Stromal cell of bone marrow (primary cell): ENCODE measurements at places on chromosomes 6 and 20.

DNA sequence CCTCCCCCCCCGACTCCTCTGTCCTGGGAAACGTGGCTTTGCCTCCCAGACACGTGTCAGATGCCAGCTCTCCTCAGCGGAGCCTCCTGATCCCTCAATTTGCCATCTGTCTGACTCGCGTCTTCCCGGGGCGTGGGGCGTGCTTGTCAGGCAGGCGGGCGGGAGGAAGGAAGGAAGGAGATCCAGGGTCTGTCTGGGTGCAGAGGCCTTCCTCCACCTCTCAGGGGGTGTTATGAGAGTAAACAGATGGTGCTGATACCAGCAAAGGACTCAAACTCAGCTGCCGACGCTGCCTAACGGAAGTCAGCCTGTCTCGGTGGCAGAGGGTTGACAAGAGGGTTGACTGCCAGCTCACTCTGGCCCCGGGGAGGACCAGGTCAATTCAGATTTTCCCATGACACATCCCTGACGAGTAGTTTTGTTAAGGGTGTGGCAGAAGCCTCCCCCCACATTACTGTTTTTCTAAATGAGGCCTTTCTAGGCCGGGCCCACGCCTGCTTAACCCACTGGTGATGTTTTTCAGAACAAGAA lies 17.0 kb downstream of the UQCC2 start:
- DNase-seq, result no peak

DNA sequence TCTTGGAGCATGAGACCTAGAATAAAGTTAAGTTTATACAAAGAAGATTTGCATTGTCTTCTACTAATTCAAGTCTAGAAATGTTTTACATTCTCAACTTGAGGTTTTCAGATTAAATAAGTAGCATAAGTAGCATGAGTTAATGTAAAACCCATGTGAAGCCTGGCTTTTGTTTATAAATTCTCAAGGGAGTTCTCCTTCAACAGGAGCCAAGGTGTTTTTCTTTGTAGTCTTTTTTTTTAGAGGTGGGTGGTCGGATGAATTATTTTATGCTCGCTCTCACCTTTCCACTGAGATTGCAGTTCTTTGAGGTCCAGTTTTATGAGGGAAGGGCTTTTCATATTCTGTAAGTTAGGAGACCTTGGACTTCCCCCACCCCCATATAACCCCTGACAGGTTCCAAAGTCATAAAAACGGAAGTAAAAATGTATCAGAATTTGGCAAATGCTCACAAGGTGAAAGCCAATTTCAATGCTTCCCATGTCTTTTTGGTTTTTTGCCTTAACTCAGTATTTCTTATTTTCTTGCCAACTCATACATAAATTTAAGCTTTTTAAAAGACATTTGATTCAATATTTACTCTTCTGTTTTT lies 244.3 kb upstream of the ASCC3 start:
- no peak for DNase-seq

DNA sequence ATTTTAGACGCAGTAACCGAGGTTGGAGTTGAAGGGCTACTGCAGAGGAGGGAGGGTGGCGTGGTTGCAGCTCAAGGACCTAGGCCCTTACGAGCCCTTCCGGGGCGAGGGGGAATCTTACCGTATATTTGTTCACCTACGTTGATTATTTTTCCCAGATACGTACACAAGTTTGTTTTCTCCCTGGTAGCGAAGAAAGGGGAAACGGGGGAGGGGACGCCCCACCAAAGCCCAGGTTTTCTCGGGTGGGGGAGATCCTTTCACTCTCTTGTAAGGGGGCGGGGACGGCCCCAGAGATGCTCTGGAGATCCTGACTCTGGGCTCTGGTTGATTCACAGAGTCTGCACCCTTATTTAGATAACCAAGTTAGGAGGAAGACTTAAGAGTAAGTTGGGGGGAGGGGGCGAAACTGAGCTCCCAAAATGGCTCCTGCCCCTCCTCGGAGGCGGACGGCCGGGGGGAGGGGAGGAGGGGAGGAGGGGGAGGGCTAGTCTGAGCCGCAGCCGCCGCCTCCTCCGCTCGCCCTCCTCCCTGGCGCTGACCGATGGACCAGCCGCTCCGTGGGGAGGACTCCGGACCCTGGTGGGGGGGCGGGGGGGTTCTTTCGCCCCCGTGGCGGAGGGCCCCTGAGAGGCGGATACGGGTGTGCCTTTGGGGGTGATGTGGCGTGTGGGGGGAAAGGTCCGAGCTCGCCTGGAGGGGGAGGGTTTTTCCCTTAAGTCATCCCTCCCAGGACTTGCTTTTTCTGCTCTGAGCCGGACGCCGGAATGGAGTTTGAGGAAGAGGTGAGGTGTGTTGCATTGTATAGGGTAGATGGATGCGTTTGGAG lies 2.2 kb downstream of the BRD2 start:
- DNase-seq, result peak; percentile 83

DNA sequence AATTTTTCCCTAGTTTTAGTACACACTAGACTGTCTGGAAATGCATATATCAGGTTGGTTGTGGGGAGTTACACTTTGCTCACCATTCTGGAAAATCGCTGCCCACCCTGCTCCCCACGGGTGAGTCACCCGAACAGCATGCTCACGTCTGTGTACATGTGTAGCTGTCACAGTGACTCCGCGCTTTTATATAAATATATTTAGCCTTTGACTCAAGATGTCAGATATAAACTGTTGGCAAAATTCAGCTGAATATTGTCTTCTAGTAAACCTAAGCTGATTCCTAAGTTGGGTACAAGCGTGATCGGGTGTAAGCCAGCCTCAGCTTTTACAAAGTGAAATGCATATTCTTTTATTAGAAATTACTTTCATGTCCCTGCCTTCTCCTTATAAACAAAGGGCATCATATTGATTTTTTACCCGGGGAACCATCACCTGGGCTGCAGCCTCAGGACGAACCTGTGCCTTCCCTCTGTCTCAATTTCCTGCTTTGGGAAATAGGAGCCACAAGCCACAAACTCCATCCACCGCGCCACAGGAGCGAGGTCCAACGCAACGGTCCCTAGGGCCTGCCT lies 4.3 kb downstream of the SDCBP2 start:
- DNase-seq, result peak; percentile 40

DNA sequence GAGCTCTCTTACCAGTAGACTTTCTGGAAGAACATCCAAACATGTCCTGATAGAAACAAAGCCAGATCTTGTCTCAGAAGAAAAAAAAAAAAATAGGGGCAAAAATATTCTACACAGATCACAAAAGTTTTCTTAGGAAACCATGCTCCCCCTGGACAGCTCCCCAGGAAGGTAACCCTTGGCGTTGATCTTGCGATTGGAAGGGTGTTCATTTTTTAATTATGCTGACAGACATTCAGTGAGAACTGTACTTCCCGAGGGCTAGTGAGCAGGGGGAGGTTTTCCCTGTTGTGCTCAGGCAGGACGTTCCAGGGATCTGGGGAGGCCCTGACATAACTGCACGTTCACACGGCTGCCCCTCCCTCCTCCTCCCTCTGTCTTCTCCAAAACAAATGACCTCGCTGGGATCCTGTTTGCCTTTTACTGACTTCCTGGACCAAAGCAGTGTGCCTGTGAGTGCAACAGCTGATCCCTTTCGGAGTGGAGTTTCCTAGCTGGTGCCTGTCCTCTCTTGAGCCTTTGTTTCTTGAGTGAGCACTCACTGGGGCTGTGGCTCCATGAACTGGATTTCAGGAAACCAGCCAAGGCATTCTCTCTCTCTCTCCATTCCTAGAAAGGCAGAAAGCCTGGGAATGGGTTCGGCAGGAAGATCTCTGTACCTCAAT lies 46.7 kb downstream of the MARCKS start:
- no peak for DNase-seq

GRCh38 chr20:3987296-3987695 lies 28.1 kb downstream of the RNF24 start:
- no peak for DNase-seq
